ENCODE measurements at places on chromosomes 7 and 10.

GRCh38 chr7:36128448-36129047, 24.5 kb upstream of the EEPD1 start:
- peak; percentile 71 for DNase-seq

GRCh38 chr10:113517901-113518260, 35.0 kb upstream of the HABP2 start:
- no peak for DNase-seq

DNA sequence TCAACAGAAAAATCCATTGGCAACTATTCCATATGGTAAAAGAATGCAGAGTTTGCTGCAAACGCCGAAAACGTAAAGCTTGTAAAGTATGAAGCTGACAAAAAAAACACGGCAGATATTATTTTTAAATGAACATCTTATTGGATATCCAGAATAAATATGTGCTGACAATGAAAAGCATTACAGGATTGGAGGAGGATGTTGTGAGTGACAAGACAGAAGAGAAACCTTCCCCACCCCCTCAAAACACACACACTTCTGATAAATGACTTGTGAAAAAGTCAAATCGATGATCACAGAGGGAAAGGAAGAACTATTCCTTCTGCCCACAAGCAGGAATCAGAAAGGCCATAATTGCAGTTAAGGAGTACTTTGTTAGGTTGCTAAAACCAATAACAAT, 14.6 kb downstream of the FAM131B start:
- no peak for DNase-seq

- DNase-seq, result peak; percentile 69
These were observed 14.4 kb upstream of the SH2B2 start for GRCh38 chr7:102272075-102272916.

GRCh38 chr7:127419196-127419595, 26.7 kb upstream of the ZNF800 start:
- no peak for DNase-seq

GRCh38 chr10:93435621-93436397, 46.3 kb downstream of the MYOF start:
- DNase-seq, result peak; percentile 67

DNA sequence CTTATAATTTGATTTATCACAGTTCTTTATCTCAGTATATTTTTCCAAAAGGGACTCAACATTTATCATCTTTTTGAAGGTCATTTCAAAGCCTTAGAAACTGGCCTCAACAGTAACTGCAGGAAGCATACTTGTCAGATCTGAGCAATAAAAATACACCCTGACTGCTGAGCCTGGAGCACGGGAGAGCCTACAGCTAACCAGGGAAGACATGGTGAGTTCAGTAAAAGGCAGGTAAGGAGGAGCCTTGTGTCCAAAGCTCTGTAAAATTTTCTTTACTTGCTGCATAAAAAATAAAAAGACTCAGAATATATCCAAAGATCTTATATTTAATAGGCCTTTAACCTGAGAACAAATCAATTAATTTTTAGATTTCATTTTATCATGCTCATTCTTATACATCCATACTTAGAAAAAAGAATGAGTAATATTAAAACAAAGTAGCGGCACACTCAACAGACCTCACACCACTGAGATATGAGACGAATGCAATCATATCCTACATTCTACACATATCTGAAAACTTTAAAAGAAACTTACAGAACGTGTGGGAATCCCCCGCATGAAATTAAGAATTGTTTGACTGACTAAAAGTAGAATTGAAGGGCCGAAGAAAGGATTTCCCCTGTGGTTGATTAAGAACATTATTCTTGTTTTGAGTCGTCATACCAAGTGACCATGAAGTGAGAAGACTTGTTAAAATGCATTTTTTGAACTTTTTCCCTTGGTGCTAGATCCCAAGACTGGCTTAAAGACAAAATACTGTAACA, 296.4 kb upstream of the MKLN1 start:
- DNase-seq, result no peak

- DNase-seq, result peak; percentile 61
These were observed 714 bp upstream of the KCND2 start for GRCh38 chr7:120272261-120272660.

DNA sequence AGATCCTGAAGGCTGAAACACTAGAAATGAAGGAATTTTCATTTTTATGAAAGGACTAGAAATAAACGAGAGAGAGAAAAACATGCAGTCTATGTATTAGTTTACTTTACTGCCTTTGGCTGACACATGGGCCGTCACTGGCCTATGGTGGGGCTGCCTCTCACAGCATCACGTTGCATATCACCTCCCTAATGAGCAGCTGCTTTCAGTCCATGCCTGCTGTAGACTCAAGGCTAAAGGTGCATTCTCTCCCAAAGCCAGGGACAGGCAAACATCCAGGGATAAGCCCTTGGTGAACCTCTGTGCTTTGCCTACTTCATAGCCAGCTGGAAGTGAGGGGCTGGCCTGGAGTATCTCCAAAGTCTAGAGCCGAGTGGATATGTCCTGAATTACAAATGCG, 359.4 kb downstream of the GPAM start:
- no peak for DNase-seq

DNA sequence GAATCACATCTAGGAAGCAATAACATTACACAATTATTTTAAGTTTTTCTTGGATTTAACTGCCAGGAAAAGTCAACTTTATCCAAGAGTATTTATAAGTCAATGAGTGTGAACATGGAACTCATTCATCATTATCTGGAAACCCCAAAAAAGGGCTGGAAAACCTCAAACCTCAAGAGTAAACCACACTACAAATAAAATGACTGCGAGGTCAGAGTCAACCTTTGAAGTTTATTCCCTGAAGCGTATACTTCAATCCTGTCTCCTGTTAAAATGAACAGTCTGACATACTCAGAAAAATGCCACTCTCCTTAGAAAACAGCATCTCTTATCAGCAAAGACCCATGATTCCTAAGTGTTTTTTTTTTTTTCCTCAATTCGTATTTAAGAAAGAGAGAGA, 86.5 kb downstream of the RELN start:
- DNase-seq, result no peak

DNA sequence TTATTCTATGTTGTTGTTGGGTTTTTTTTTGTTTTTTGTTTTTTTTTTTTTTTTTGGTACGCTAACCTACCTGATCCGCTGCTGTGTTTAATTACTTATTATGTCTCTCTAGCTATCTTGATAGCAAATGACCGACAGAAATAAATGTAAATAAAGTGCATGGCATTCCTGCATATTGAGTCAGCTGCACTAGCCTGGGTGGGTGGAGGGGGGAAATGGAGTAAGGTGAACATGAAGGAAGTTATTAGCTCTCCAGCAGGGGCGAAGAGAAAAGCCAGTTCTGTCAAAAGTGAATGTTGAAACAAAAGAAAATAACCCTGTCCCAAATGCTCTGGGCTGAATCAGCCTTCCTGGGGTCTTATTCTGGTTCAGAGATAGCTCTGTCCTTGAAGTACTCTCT, 210.7 kb upstream of the MDFIC start:
- DNase-seq, result peak; percentile 4

DNA sequence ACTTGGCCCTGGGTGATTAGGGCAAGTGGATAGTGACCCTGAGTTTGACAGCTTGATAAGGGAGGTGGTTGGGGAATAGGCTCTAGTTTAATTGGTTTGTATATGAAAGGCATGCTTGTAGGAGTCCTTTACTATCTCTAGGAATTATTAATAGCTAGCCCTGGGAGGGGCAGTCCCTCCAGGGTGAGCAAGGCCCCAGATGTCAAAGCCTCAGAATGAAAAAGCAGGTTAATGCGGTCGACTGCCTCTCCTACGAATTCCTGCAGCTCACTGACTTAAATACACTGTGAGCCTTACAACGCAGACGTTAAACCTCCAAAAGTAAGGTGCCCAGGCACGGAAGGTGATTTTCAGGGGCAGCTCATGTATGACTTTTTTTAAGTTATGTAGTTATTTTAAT, 5.2 kb upstream of the BTBD16 start:
- DNase-seq, result no peak

GRCh38 chr7:112929421-112929820, 139.2 kb upstream of the TMEM168 start:
- peak; percentile 54 for DNase-seq

DNA sequence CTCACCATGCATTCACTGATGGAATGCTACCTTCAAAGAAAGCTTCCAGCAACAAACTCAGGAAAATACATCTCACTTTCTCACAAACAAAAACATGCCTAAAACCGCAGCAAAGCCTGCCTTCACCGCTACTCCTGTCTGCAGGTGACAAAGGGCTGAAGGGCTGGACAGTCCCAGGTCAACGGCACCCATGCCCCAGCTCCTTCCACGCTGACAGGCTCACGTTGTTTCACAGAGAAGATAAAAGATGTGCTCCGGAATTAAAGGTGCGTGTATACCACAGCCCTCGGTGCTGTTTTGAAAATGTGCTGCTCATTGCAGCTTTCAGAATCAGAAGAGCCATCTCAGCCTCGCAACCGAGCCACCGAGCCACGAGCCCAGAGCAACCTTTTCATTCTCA, 445.0 kb downstream of the PTPRN2 start:
- no peak for DNase-seq

- no peak for DNase-seq
These were observed 39.6 kb downstream of the COPG2 start for GRCh38 chr7:130628901-130629300.

DNA sequence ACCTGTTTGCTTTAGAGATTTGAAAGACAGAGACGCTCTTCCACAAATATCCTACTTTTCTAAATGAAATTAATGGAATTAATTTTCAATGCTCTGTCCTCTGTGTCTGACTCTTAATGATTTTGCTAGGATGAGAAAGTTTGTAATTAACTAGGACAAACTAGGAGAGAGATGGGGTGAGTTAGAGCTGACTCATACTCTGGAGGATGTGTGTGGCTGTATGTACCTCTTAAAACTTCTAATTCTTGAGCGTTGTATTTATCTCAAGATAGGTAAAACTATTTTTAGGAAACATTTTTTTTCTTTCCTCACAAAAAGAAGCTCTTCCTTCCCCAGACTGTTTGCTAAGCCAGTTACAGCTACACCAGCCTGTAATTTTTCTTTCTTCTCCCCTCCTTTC, 178.8 kb upstream of the ANKRD30A start:
- DNase-seq, result no peak

DNA sequence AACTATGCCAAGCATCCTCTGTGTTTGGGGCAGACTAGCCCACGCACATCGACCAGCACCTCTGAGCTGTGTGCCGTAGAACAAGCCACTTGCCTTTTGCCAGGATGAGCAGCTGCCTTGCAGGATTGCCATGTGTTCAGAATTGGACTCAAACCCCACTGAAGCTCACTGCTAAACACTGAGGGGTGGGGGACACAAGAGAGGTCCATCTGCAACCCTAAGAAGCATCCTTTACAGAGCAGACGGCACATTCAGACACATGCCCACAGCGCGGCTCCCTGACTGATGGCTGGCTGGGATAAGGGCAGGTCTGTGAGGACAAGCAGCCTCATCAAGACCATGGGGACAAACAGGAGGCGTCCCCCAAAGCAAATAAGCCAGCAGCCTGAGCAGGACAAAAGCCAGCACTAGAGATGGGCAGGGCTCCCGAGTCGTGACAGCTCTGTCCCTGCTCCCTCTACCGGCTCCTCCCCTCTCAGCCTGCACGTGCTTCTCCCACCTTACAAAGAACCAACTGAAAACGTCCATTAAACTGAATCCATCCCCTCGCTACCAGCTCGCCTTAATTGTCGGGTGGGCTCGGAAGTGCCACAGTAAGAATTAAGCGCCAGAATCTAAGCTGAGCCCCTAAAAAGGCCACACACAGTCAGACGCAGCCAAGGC, 114.2 kb downstream of the PRKAG2 start:
- DNase-seq, result no peak

GRCh38 chr10:33566001-33566400, 231.5 kb upstream of the NRP1 start:
- DNase-seq, result no peak

GRCh38 chr7:83101530-83101929, 61.2 kb downstream of the PCLO start:
- no peak for DNase-seq

DNA sequence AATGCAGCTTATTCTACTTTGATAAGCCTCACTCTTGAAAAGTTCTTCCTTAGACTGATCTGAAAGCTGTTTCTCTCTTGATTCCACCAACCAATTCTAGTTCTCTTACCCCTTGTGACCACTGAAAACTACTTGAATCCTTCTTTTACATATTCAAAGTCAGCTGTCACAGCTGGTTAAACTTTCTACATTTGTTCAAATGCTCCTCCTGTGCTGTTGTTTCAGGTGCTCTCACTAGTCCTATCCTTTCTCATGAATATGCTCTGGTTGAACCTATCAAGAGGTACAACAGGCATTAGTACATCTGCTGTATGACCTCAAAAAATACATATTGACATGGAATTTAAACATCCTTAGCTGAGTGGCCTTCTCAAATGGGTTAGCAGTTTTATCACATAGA, 91.5 kb downstream of the MYO3A start:
- DNase-seq, result no peak

- DNase-seq, result no peak
These were observed at the start of gene WEE2 for GRCh38 chr7:141708351-141708750. Gene WEE2, plus strand, starts transcription at chr7:141708353. Its CDS starts 406 bp downstream, at chr7:141708759.

GRCh38 chr10:30386801-30387588, 37.9 kb upstream of the MTPAP start:
- no peak for DNase-seq

DNA sequence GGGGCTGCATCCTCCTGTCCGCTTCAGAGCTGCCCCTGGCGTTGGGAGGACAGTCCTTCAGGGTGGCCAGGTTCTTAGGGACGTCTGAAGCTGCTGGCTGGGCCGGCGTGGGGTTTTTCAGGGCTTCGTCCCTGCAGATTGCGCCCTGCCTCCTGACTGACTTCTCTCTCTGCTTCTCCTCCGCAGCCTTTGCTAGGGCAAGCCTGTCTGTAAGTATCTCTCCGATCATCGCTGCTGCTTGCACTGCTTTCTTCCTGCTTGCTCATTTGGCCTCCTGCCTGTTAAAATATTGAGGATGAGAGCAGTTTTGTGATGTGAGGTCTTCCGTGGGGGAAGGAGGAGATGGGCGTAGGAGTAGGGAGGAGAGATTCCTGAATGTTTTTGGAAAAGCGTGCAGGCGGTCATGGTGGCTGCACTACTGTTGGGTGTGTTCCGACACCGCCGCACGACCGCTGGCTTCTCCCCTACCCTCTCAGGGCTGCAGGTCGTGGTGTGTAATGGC, 25.3 kb downstream of the PFKFB3 start:
- DNase-seq, result peak; percentile 55

DNA sequence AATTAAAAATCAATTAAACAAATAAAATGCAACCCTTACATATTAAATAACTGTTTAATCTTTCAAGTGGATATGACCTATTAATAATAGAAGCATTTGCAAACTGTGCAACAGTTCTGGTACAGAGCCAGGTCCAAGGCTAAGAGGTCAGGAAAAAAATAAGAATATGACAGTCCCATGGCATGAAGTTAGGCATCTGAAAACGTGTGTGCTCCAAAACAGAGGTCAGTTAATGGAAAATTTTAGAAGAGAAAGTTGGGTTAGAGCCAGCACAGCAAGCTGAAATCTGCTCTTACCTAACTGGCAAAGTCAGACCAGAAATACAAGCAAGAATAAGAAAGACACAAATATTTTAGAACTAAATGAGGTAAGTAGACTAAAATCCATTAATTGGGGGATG, 757.7 kb downstream of the GRM8 start:
- DNase-seq, result no peak

- DNase-seq, result no peak
These were observed 17.8 kb downstream of the KCP start for GRCh38 chr7:128892521-128893250.

Data from fibroblast of upper back skin (primary cell).